ENCODE measurements at places on chromosomes 3 and 15.

DNA sequence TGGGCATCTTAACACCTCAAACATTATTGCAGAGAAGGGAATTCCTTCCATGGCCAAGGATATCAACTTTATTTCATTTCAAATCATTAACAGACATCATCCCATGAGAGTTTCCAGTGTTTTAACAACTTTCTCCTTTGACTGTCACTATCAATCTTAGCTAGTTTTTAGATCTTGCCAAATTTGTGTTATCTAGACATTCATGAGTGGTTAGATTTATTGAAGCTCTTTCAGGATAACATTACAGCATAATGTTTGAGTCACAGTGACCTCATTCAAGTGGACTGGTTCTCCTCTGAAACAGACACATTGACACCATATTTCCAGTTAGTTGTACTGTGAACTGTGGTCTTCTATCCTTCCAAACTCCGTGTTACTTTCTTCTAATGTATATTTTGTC is 8.6 kb upstream of the TNFAIP8L3 start:
- no peak for DNase-seq

- DNase-seq = no peak
Measured at GRCh38 chr3:7962301-7962700, 539.3 kb upstream of the LMCD1 start.

- DNase-seq = no peak
Measured at GRCh38 chr3:169420429-169420828, 243.1 kb downstream of the MECOM start.

DNA sequence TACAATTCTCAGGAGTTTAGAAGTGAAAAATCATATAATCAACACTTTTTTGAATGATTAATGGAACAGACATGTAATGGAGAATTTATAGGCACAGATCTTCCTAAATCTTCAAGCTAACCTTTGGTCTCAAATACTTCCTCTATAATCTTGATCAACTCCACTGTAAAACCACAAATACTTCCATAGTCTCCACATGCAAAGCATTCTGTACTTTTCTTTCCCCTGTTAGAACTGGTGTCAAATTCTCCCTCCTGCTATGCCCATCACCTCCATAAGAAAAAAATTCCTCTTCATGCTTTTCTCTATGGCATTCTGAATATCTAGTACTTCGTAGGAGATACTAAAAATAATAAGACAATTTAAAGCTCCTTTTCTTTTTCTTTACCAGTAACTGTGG is 214.3 kb downstream of the ADAMTS9 start:
- DNase-seq = no peak

DNA sequence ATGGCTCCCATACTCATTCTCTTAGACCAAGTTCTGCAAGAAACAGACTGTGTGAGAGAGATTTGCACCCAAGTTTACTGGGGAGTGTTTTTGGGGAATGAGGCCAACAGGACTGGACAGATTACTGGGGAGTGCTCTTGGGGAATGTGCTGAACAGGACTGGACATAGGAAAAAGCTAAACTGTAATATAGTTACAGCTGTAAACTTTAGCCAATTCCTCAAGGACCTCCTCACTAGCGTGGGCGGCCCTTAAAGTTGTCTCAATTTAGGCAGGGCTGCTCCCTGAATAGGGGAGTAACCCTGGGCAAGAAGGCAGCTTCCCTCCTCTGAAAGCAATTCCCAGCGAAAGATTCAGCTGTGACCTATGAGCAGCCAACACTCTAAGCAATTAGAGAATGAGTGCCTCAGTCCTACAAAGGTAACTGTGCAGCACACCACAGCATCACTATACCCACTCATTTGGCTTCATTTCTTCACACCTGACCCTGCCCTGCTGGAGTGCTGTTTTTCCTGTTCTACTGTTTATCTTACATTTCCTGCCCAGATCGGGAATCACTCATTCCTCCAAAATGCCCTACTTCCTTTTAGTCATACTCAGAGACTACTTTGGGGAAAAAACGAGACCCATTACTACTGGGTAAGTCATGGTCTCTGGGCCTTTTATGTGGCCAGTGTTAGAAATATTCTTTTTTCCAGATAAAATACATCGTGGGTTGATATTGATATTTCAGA is 41.3 kb upstream of the TRIM42 start:
- DNase-seq = no peak

GRCh38 chr3:37806505-37807200 is 55.0 kb upstream of the CTDSPL start:
- DNase-seq = no peak

GRCh38 chr3:23324745-23325144 is 121.6 kb downstream of the UBE2E2 start:
- no peak for DNase-seq

- no peak for DNase-seq
Measured at GRCh38 chr15:85497172-85497569, 116.8 kb downstream of the AKAP13 start.

- no peak for DNase-seq
Measured at GRCh38 chr3:21672303-21672702, 78.7 kb downstream of the ZNF385D start.

GRCh38 chr3:101828691-101829436 is 20.4 kb upstream of the NFKBIZ start:
- peak; percentile 26 for DNase-seq

DNA sequence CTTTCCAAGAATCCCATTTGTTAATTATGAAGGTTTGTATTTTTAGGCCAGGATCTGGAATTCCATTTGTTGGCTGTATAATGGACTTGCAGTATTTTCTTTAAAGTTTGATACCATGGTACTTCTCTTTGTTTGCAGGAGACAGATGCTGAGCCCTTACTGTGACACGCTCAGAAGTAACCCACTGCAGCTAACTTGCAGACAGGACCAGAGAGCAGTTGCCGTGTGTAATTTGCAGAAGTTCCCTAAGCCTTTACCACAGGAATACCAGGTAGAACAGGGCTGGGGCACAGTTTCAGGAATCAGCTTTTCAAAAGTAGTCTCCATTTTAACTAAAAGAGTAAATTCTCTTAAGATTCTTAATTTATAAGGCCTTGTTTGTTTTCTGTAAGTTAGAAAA is 59.1 kb downstream of the LMLN start:
- no peak for DNase-seq

DNA sequence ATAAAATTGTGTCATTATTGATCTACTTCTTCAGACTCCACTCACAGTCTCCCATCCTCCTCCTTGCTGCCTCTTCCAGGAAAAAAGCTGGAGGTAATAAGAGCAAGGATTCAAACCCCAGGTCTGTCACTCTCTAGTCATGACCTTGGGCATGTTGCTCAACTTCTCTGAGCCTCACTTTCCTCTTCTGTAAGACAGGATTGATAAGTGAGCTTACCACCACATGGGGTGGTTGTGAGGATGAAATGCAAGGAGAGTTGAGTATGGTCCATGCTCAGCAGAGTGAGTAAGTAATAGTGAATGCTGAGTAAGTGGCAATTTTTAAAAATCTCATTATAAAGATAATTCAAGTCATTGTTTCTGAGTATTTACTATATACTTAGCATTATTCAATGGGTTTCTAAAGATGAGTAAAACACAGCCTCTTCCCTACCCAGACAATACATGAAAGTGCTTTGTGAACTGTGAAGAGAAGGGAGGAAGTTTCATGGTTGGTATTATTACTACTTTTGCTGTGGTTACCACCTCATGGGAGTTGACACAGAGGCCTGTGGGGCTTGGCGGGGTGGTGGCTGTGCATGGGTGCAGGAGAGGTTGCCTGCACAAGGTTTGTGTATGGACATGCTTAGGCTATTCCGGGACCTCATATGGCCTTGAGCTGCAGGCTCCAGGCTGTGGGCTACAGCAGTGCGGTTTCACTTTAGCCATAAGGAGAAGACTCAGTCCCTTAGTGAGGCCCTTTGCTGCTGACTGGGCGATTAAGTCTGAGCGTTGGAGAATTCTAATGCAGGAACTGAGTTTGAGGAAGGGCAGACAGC is 30.0 kb downstream of the SLC6A11 start:
- no peak for DNase-seq

GRCh38 chr3:171168086-171168485 is 141.6 kb upstream of the SLC2A2 start:
- no peak for DNase-seq

DNA sequence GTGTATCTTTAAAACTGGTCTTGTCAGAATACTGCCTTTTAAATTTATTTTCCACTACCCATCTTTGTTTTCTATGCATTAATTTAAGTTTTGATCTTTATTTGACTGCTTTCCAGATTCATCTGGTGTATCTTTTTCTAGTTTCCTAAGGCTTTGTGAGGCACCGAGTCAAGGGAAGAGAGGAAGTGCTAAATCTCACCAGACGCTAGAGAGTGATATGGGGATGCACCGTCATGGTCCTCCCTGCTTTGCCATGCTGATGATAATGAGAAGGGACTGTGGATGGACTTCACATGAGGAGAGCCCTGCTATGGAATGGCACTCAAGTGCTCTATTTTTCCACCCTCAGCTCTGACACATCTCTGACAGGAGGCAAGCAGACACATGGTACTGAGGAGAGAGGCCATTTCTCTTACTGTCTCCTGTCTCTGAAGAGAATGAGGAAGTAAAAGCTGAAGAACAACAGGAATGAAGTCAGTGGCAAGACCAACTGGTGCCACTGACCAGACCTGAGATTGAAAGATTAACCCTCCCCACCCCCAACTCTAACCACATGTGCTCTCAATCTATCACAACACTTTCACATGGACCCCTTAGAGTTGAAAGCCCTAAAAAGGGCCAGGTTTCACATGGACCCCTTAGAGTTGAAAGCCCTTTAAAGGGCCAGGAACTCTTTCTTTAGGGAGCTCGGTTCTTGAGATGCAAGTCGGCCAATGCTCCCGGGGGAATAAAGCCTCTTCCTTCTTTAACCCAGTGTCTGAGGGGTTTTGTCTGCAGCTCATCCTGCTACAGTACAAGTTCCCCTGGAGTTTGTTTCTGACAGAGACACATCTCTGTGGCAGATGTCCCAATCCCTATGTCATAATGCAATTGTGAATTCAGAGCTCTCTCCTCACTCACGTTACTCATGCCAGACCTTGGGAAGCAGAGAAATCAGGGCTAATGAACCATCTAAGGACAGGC is at the start of gene IQCF2:
Gene IQCF2 (plus strand): TSS at position 913 of the 963 bp plus-strand sequence. CDS start 52 bp downstream, outside the sequence.
- no peak for DNase-seq

- DNase-seq = no peak
Measured at GRCh38 chr15:47422881-47423665, 294.2 kb upstream of the SEMA6D start.

DNA sequence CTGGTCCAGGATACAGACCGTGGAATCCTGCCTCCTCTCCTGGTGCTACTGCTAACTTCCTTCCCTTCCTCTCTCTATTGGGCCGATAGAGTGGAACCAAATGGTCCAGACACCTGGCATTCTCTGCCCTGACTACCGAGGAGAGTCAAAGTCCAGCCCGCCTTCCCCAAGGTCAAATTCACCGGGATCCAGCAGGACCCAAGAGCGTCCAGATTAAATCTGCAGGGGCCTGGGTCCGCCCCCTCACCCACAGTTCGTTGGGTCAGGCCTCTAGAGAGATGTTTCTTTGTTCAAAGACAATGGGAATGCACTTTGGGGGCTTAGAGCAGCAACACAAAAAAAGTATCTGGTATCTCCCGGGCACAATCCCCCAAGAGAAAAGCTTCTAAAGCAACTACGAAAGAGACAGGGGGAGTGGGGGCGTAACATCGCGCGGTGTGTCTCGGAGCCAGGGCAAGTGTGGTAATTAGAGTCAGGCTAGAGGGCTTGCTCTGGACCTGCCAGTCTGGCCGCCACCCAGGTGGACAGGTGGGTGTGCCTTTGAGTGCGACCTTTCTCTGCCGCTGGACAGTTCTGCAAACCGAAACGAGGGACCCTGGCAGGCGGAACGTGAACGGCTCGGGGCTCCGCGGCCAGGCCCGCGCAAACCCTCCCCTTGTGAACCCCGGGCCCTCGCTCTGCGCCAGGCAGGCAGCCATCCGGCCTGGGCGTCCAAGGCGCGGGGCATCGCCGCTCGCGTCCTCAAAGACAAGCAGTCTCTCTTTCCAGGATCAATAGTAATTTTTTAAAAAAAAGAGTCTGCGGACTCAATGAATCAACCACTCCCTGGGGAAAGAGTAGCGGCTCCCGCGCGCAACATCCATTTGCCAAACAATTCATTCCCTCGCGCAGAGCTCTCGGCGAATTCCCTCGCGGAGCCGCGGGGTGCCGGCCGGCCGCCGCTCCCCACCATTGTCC is 806 bp downstream of the KLHL25 start:
- DNase-seq = no peak

- DNase-seq = no peak
Measured at GRCh38 chr3:112817797-112818196, 28.9 kb downstream of the CD200R1L start.

GRCh38 chr3:158573714-158574113 is 2.7 kb downstream of the MLF1 start:
- DNase-seq = no peak
